ENCODE measurements at places on chromosomes 12 and 14. TPM values are rescaled to one million over a fixed set of nuclear protein-coding genes. Genes with fewer than 3 reads are reported as not detected.

Gene ANKS1B
- 1.9 TPM for total RNA-seq

Gene ZNF140
- 8.4 TPM for total RNA-seq

Gene GLIPR1L1
- total RNA-seq = not detected

Gene GARIN6
- total RNA-seq = not detected

Gene CCDC197
- 3.4 TPM for total RNA-seq

Gene NUDT4
- 116 TPM for total RNA-seq

Gene STAB2
- 0.75 TPM for total RNA-seq

Gene POTEG
- not detected for total RNA-seq

Gene AKAP6
- 249 TPM for total RNA-seq

Gene OR4K1
- total RNA-seq = not detected

Gene E2F7
- total RNA-seq = 0.62 TPM

All from cardiac septum (tissue), 1 donor.